ENCODE measurements at places on chromosomes 13 and 19. TPM values are rescaled to one million over a fixed set of nuclear protein-coding genes. Genes with fewer than 3 reads are reported as not detected.
A peak's percentile ranks its signal among the peaks of the same experiment; 100 is the strongest.

Gene GPR18
- 0.63 TPM for total RNA-seq

- DNase-seq = peak; percentile 42
Measured at GRCh38 chr13:39023761-39024160, 14.1 kb downstream of the PROSER1 start.

Gene DNAAF3
- 0.37 TPM for total RNA-seq

Gene ARHGAP35
- total RNA-seq = 33.0 TPM

DNA sequence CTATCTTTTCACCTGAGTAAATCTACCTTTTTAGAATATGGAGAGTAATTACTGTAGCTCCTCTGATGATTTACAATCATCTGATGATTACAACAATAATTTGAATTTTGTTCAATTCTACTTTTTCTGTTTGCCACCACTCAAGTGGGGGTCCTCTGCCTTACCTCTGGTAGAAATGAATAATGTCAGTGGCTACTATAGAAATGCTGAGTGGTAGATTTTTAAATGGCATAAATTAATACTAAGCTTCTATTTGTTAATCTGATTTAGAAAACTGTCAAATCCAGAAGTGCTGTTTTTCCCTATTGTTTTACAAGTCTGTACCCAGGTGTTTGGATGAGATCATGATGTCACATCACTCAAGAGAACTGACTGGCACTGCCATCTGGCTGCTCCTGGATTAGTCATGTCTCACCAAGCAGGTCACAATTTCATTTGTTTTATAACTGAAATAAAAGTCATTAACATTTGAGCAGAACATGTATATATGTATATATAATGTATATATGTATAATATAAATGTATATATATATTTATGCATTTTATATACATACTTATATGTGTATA, 494.8 kb downstream of the TBC1D4 start:
- no peak for DNase-seq

Gene TMEM255B
- 4.9 TPM for total RNA-seq

DNA sequence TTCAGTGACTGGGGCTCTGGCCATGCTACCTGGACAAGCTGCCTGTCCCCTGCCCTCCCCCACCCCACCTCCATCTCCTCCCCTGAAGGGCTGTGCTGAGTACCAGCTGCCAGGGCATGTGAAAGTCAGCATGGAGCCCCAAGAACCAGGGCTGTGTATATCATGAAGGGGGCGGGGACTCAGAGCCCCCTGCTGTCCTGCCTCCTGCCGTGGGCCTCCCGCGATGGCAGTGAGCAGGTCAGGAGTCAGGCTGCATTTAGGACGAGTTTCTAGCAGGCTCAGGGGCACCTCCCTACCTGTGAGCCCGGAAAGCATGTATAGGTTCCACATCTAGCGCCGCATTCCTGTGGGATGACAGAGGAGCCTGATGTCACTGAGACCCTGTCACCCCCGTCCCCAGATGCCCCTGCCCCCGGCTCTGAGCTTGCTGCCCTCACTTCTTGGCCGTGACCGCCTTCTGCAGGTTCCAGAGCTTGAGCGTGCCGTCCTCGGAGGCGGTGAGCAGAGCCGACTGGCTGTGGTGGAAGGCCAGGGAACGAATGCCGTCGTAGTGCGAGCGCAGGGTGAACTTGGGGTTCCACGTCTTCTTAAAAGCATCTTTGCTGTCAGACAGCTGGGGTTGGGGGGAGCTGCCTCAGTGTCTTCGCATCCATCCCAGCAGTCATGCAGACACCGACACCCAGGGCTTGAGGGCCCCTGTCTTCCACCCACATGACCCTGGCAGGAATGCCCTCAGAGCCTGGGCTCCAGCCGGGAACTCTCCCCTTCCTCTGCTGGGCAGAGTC, 8.3 kb upstream of the PRKD2 start:
- DNase-seq = no peak

Gene PPP1R13L
- 7.7 TPM for total RNA-seq

Gene ZSCAN4
- not detected for total RNA-seq

DNA sequence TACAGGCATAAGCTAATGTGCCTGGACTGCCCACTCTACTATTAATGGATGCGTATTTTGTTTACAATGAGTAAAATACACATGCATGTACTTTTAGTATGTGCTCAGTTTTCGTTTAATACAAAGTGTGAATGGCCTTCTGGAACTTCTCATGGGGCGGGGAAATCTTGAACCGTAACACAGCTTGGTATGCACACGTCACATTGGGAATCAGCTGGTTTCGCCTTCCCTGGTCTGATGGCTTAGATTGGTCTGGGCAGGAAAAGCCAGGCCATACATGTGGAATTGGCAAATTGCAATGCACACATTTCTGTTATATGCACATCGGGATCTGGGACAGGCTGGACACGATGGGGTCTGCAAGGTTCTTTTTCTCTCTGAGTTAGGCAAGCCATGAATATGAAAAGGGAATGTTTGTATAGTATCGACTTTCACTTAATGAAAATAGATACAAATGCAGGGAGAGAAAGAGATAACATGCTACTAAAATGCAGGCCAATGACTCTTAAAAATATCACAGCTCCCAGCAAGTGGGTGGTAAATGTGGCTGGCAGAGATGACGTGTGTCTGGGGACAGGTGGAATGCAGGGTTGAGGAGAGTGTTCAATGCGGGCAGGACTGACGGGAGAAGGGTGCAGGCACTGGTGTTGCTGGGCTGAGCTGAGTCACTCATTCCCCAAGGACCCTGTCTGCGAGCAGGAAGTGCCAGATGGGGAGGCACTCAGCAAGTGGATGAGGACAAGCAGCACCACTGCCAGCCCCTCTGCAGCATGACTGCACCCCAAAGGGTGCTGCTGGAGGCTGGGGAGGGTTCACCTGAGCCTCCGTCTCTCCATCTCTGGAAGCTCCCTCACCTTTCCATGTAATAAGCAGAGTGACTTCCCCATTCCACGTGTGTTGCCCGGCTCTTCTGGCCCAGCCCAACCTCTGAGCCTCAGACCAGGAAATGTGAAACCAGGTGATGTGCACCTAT, 204.0 kb upstream of the GPR12 start:
- no peak for DNase-seq

- peak; percentile 92 for DNase-seq
Measured at GRCh38 chr13:44436589-44437337, 63.1 kb downstream of the SERP2 start.

GRCh38 chr19:45569619-45570421, 14.8 kb downstream of the OPA3 start:
- no peak for DNase-seq

GRCh38 chr19:44345959-44346358, 10.5 kb downstream of the ZNF112 start:
- no peak for DNase-seq

DNA sequence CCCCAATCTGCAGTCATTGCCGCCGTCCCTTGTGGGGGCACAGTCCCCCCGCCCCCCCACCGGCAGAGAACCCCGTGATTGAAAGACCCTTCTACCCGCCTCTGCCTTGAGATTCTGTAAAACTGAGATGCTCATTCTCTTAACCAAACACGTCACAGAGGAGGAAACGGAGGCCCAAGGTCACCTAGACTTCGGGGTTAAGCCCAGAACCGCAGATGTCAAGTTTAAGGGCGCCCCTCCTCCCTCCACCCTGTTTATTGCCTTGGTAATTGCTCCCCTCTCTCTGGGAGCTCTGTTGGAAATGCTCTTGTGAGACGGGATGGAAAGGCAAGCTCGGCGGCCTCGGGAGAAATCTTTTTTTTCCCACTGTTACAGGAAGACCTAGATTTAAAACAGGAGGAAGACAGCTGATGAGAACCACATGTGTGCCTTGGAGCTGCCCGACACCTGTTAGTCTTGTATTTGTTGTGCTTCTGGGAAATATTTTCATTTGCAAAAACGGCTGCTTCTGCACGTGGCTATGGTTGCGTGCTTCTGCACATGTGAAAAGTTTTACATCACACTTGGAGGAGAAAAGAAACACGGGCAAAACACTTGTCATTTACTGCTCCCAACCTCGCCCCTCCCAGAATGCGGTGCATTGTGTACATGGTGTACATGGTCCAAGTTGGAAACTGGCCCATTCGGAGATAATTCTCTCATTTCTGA, 1.1 kb upstream of the MED26 start:
- DNase-seq = no peak

Gene ACER1
- not detected for total RNA-seq

DNA sequence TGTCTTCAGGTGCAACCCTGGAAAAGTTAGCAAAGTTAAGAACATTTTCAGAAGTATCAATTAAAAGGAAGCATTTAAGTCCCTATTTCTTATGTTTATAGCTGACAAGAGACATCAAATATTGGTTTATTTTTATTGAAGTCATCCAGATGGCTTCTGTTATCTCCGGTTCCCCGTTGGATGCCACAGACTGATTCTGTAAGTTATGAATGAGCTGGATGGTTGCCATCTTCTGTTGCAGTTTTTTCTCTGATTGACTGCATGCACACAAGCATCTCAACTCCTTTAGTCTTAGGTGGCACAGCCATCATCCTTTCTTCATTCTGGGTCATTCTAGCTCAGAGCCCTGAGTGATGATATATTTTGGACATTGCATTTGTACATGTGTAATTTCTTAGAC, 10.6 kb upstream of the OXGR1 start:
- DNase-seq = no peak
